ENCODE measurements at places on chromosomes 13 and 19.

DNA sequence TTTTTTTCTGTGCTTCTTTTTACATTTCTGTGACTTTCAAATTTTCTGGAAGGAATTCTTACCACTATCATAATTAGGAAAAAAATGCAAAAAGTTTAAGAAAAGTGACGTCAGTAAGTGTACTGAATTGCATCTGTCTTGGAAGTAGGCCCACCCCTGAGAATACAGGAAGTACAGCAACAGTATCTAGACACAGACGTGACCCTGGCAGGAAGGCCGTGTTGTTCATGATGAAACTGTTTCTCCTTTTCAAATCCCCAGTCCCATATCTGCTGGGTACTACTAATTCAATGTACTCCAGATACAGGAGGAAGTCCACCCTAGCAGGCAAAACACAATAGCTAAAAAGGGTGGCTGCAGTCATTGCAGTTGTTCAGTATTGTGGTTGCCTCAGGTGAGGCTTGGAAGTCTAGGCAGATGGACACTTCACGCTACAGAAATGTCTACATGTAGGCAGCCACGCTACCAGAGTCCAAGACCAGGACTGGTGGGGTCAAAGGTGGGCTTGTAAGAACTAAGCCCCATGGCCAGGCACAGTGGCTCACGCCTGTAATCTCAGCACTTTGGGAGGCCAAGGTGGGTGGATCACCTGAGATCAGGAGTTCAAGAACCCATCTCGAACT lies 49.6 kb upstream of the MED4 start:
- DNase-seq = no peak

- DNase-seq = no peak
These were observed 50.8 kb downstream of the ATP11A start for GRCh38 chr13:112740502-112741131.

GRCh38 chr19:46381346-46381745 lies 32.0 kb downstream of the CCDC8 start:
- no peak for DNase-seq

DNA sequence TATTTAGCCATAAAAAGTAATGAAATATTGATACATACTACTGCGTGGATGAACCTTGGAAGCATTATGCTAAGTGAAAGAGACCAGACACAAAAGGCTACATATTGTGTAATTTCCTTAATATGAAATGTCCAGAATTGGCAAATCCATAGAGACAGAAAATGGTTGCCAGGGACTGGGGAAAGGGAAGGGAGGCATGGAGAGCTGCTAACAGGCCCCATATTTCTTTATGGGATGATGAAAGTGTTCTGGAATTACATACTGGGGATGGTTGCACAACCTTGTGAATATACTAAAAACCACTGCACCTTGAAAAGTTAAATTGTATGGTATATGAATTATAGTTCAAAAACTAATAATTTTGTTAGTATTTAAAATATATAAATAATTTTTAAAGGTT lies 3.6 kb downstream of the IFT88 start:
- DNase-seq = no peak

DNA sequence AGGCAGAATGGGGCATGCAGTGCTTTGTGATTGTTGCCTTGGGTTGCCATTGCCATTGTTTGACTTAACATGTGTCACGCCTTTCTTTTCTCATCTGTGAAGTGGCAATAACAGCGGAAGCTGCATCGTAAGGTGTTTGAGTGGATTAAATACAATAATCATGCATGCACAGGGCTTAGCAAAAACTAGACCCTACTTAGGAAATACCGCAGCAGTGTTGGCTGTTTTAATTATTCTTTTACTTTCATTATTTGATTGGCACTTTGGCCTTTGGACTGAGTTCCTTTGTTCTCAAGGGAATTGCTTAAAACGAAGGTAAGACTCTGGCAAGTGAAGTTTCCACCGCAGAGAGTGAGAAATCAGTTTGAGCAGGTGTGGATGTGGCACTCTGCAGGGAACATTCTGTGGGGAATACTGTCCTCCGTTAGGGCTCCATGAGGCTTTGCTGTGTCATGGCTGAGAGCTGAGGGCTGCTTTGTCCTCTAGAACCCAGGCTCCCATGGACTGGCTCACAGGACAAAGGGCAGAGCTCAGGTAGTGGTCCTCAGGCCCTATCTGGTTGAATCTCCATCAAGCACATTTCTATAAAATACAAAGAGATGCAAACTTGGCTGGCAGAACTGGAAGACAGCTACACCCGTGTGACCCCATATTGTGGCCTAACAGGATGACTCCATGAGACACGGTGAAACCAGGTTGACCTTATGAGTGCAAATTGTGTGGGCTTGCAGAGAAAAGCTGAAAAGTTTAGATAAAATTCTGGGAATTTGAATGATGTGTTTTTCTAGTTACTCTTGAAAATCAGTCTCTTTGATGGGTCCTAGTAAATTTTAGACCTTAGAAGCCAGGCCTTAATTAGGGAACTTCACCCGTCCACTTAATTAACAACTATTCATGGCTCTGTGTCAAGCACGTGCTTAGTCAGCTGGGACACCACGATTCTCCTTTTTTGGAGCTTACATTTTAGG lies 407.2 kb downstream of the KCNRG start:
- DNase-seq = no peak

GRCh38 chr13:108830916-108831315 lies 201.5 kb downstream of the MYO16 start:
- DNase-seq = no peak

GRCh38 chr13:23843436-23843835 lies 45.8 kb downstream of the MIPEP start:
- no peak for DNase-seq

- no peak for DNase-seq
These were observed 2.0 kb downstream of the SPART start for GRCh38 chr13:36344173-36344572.

GRCh38 chr13:78816154-78816553 lies 157.2 kb upstream of the OBI1 start:
- DNase-seq = no peak

DNA sequence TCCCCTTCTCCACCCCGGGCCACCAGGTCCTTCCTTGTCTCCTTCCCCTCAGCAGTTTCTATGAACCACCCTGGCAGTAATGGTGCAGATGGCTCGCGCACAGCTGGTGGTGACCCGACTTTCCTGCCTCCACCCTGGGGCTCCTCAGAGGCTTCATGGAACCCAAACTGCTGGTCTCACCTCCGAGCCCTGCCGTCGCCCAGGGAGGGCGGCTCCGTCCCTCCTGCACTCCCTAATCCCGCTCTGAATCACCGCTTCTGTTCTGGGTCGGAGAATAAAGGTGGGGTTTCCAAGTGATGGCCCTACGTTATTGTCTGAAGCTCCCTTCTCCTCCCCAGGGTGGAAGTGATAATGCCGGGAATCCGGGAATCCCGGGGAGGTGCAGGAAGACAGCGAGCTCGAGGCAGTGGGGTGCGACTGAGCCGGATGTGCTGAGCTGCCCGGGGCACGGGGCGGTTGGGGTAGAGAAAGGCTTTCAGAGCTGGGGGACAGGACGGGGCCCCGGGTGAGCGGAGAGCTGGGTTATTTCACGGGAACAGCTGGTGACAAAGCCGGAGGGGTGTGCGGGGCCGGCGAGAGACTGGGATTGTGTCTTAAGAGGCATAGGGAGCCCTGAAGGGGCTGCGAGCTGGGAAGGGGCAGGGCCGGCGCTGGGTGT lies 711 bp downstream of the FUT2 start:
- no peak for DNase-seq

GRCh38 chr13:42812316-42812715 lies 30.9 kb downstream of the FAM216B start:
- no peak for DNase-seq

DNA sequence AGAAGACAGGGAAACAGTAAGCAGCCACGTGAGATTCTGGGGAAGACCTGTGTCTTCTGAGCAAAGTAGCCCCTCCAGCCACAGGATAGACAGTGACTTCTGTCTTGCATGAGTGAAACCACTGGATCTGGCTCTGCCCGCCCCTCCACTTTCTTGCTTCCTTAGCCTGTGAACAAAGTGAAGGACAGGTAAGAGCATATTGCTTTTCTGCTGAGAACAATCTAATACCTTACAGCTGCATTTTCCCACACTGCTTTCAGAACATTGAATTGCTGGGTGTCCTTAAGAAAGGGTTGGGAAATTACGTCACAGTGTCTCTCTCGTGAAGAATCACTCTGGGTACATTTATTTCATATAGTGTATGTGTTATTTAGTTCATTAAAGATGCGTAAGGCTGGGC lies 11.1 kb downstream of the SLC25A15 start:
- DNase-seq = no peak

- DNase-seq = no peak
These were observed 332.1 kb downstream of the UQCRFS1 start for GRCh38 chr19:28880735-28881401.

DNA sequence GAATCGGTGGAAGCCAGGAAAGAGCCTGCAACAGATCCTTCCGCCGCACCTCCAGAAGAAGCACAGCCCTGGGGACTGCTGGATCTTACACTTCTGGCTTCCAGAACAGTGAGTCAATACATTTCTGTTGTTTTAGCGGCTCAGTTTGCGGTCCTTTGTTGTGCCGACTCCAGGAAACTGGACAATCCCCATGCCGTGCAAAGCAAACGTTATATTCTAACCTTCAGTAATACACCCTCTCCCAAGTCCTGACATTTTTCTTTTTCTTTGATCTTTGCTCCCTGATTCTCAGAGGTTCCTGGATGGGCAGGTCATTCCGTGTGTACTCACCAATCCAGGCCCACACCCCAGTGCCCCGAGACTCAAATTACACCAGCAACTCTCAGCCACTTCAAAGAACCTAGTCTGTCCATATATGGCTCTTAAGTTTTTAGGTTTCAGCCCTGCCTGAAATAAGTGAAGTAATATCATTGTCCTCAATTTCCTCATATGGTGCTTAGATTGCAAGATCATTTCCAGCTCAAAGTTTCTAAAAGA lies 387.1 kb upstream of the SGCG start:
- no peak for DNase-seq

DNA sequence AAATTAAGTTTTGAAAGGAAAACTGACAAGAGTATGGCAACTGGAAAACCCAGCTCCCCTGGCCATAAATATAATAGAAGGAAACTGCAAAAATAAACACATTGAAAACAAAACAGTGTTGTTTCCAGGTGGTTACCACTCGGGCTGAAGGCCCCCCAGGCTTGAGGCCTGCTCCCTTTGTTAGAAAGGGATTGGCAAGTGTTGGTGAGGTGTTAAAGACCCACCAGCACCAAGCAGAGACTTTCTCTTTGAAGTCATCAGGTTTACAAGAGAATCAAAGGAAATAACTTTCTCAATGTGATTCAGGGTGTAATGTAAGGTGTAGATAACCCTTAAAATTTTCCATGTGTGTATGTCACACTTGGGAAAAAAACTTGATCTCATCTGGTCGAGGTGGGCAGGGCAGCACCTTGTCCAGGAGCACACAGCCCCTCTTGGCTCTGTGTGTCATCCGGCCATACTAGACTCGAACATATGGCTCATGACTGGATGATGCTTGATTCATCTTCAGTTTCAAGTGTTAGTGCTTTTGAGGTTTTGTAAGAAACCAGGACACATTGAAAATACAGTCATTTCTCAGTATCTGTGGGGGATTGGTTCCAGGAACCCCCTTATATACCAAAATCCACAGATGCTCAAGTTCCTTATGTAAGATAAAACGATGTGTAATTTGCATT lies 7.8 kb downstream of the ACTN4 start:
- peak; percentile 59 for DNase-seq

DNA sequence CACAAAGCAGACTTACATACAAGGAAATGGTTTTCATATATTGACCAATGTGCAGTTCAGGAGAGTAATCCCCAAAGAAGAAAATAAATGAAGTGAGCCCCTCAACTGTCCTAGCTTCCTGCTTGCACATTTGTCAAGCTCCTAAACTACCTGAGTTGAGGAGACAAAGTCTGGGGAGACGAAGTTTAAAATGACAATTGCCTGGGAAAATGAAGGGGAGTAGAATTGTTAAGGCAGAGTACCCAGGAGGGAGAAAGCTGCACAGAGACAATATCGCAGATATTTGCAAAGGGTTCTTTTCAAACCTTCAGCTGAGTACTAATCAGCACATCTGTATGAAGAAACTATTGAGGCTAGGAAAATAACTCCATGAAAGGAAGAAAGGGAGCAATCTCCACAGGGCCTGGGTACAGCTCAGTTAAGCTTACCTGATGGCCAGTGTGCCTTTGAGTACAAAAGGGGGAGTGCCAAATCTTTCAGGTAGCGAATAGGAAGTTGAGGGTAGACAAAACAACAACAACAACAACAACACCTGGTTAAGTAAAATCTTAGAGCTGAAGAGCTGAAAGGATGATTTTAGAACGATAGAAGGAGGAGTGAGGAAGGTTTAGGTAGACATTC lies 1700.1 kb upstream of the PRR20A start:
- DNase-seq = no peak

DNA sequence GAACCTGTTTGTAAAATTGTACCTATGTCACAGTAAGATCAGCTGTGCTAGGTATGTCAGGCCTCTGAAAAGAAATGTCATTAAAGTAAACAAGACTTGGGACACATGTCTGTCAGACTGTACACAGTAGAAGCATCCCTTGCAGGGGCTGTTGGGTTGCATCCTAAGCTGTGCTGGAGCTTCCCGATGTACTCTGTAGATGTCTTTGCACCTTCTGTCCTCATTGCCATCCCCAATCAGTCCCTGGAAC lies 48.7 kb upstream of the GPR183 start:
- DNase-seq = no peak

- DNase-seq = no peak
These were observed 28.4 kb downstream of the AMER2 start for GRCh38 chr13:25143706-25144105.

DNA sequence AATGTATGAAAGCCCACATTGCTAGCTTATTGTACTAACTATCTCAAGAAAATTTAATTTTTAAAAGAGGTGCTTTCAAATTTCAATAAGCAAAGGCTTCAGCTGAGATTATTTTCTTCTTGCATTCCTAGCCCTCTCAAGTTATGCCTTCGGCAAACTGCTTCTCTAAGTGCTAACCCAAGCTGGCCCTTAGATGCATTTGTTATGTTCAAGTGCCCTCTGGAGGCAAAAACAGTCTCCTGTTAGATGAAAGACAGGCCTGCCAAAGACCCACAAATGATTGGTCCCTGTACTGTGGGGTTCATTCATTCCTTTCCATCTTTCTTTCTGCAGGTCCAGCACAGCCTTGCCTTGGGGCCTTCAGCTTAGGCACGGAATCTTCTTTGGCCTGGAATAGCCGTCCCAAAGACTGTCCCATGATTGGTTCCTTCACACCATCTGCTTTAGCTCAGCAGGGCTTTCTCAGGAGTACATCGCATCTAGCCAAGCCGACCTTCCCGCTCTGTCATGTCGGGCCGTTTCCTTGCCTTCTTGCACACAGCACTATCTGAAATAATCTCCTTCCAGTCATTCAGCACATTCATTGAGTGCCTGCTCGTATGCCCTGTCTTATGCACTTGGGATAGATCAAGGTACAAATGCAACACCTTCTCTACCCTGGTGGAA lies 26.4 kb upstream of the TPTE2 start:
- peak; percentile 27 for DNase-seq

- DNase-seq = no peak
These were observed 1063.8 kb downstream of the EFNB2 start for GRCh38 chr13:105471673-105472072.

DNA sequence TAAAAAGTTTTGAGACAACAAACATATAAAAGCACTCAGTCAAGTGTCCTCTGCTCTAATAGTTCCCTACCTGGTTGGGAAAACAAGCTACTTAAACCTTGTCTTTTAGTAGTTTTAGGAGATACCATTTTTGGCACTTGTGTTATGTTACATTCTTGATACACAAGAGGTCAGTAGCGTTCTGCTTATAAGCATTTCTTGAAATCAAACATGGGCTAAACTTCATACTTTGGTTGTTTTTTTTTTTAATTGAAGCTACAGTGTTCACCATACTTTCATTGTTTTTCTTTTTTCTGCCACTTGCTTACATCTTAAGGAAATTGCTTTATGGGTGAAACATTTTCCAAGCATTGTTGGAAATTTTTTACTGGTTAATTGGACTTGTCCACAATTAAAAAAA lies 12.9 kb downstream of the NHLRC3 start:
- no peak for DNase-seq

Measured in T-helper 2 cell treated with Interferon-gamma antibody and Interleukin-4, amounts not matched to agents 5 μg/mL and 100 μg/mL, for 36 hours (primary cell).